ENCODE measurements at places on chromosomes 4 and X.

- no peak for DNase-seq
These were observed 31.8 kb downstream of the USP11 start for GRCh38 chrX:47264483-47265173.

GRCh38 chr4:172543249-172543648, 625.4 kb upstream of the GALNT7 start:
- DNase-seq = no peak

DNA sequence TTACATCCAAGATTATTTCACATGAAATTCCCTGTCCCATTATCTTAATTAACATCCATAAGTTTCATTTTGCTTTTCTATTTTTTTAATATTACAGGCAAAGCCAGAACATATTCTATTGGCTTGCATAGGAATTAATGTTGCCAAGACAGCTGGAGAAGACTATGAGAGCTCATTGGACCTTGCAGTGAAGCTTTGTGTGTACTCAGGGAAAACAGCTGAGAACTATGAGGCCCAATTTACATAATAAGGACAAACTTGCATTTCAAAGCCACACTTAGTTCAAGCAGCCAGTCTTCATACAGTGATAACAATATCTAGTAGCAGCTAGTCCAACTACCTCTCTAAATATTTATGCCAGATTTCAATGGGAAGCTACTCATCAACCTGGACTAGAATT, 134.4 kb downstream of the DDX53 start:
- DNase-seq = no peak

GRCh38 chr4:57124145-57124544, 14.0 kb upstream of the IGFBP7 start:
- DNase-seq = no peak

DNA sequence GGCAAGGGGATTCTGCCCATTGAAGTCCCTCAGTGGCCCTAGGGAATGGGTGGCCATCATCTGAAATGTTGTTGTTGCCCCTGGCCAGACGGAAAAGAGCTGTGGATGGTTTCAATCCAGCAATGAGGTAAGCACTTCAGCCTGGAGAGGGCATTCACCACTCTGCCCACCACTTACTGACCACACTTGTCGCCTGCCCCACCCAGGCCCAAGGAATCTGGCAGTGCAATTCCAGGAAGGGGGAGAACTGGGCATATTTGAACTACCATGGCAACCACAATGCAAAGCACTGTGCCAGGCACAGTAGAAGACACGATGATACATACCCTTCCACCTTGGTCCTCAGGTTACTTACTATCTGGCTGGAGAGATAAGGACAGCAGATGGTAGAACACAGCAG, 161.6 kb downstream of the PDGFRA start:
- no peak for DNase-seq

Measured in NCI-H1694 treated with DMSO at 0.1 percent for 48 hours (cell line).